Stimulated activated CD4-positive, alpha-beta T cell treated with anti-CD3 and anti-CD28 coated beads, Interleukin-15, amount 100 ng/mL, for 1 hour (primary cell): ENCODE measurements at places on chromosomes 7 and 10.

DNA sequence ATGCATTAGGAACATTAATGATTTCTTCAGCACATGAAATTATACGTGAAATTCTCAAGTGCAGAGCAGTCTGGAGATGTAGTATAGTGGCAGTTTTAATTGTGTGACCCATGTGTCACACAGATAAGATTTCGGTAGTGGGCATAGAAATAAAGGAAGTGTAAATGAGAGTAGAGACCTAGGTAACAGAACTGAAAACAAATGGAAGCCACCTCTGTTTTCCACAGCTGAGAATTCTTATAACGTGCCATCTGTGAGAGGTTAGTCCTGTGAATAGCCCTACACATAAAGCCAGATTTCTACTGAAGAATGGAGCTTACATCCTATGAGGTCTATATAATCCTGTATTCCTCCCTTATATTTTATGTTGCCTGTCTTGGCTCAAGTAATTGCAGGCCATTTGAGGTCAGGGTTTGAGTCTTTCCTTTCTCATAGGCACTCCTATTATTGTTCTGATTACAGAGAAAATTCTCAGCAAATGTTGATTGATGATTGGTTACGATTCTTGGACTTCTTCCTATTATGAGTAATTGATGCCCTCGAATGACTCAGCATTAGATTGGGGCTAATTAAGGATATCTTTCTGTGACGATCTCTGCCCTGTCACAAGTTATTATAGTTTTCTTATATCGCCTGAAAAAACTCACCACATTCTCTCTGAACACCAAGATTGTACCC lies 258.2 kb downstream of the KIF20B start:
- no peak for DNase-seq

DNA sequence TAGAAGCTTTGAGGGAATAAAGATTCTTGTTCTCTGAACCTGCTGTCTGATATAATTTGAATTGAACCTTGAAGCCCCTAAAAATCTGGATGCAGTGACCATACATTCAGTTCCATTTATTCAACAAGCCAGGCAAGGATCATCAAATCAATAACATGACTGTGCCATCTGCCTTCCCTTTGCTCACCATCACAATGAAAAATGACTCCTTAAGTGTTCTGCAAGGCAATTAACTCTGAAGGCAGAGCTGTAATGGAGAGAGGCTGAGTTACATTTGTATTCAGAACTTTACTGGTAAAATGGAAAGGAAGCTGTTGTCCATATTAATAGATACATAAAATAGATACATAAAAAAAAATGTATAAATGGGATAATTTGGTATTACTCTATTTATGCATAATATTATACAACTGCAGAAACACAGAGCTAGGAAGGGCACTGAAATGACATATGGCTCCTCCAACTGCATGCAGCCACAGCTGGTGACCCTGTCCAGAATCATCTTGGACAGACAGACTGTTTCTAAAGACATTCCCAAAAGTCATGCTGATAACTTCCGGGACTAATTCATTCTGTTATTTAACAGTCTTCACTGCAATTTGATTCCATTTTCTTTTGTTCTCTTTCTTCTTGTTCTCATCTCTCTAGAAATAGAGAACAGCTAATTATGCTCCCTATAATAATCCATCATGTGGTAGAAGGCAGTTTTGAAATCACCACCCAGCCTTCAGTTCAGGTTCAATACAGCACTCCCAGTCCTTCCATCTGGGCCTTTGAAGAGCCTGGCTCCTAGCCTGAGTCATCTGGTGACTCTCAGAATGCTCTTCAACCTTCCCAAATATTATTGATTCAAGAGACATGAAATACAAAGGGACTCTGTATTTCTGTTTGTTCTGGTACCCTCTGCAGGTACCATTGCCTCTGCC lies 412.6 kb downstream of the GFRA1 start:
- DNase-seq, result no peak

DNA sequence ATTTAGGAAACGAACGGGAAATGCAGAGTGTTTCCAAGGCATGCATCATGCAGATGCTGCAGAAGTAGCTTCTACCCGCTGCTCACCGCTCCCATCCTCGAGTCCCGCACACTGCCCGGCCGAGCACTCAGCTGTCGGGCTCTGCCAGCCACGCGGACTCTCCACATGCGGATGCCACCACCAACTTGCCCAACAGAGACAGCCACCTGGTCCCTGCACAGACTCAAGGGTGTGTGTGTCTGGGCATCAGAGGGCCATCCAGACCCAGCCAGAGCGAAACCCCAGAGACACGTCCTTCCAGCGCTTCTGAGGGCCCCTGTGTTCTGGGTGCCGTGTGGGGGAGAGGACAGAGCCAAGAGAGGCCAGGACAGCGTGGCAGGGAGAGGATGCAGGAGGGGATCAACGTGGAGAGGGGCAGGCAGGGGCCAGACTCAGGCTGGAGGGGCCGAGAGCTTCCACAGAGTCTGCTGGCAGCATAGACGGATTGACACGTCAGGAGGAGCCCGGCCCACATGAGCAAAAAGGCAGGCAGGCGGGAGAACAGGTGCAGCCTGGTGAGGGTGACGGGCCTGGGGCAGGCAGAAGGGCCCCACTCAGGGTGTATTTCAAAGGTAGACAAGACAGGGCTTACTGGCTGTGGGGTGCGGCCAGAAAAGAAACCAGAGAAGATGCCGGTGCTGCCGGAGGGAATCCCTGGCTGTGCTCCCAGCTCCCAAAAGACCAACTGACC lies 18.3 kb downstream of the GPER1 start:
- DNase-seq, result no peak

GRCh38 chr7:77419102-77419501 lies 3.0 kb upstream of the GSAP start:
- DNase-seq, result no peak

- DNase-seq, result no peak
These were observed 84.0 kb upstream of the NPY start for GRCh38 chr7:24199978-24200377.

DNA sequence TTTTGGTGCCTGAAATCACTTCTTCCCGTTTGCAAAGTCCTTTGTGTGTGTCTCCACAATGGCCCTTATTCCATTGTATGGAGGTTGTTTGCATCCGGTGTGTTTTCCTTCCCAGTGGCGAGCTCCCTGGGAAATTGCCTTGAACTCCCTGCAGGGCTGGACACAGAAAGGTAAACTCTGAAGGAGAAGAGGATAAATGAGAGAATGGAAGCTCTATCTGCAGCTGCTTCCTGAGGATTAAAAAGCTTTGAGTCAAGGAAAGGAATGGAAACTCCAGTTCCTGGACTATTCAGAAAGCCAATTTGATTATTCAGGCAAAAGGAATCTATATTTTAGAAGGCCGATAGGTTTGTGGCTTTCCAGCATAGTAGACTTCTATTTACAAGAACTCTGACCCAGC lies 4.4 kb upstream of the GRK5 start:
- no peak for DNase-seq

GRCh38 chr10:50316695-50317648 lies 65.7 kb upstream of the ASAH2 start:
- no peak for DNase-seq
